ENCODE measurements at places on chromosomes 5 and 9.
A peak's percentile ranks its signal among the peaks of the same experiment; 100 is the strongest.

GRCh38 chr9:72132052-72132451, 17.2 kb upstream of the GDA start:
- DNase-seq = no peak

DNA sequence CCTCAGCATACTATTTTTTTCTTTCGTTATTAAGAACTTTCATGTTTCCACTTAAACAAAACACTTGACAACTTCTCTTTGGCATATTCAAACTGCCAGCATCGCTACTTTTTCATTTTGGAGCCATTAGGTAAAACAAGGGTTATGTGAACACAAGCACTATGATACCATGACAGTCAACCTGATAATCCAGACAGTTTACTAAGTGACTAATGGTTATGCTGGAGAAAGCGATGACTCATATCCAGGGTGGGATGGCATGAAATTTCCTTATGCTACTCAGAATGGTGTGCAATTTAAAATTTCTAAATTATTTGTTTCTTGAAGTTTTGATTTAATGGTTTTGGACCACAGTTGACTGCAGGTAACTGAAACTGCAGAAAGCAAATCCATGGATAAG, 29.9 kb upstream of the PRSS3 start:
- no peak for DNase-seq

DNA sequence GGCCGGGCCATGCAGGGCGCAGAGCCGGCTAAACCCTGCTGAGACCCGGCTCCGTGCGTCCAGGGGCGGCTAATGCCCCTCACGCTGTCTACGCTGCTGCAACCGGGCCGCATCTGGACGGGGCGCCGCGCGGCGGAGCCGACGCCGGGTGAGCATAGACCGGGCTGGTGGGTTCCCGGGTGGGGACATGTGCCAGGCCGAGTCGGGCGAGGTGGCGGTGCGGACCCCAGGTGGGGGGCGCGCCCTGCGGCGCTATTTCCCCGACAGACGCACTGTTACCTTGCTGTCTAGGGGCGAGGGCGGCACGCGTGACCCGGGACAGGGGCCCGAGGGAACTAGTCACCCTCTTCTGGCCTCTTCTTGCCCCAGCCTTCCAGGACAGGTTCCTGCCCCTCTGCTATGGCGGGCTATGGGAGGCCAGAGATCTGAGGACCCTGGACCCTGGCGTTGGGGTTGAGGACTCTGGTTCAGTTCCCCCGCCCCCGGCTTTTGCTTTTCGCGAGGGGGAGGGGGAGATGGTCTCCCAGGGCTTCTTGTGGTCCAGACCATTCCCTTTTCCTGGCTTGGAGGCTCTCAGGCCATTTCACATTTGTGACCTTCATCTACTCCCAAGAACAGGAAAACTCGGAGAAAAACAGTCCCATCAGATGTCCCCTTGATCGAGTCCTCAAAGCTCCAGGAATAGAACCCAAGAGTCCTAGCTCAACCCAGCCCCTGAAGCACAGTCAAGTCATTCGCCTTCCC, 536 bp downstream of the SLC27A4 start:
- DNase-seq = no peak

DNA sequence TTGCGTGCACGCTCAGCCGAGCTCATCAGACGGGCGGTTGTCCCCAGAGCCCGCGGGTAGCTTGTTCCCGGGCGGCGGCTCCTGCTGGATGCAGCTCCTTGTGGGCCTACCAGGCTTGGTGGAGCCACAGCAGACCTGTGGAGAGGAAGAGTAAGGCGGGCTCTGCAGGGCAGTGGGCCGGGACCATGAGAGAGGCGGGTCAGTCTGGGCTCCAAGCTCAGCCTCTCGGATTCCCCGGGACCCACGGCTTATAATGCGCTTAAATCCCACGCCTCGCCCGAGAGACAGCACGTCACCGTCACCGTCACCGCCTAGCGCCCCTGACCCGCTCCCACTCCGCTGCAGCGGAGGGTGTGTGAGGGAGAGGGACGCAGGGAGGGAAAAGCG, 1.9 kb upstream of the ANKRD18A start:
- peak; percentile 36 for DNase-seq

GRCh38 chr5:133072021-133072420, 20.2 kb downstream of the HSPA4 start:
- DNase-seq = no peak

DNA sequence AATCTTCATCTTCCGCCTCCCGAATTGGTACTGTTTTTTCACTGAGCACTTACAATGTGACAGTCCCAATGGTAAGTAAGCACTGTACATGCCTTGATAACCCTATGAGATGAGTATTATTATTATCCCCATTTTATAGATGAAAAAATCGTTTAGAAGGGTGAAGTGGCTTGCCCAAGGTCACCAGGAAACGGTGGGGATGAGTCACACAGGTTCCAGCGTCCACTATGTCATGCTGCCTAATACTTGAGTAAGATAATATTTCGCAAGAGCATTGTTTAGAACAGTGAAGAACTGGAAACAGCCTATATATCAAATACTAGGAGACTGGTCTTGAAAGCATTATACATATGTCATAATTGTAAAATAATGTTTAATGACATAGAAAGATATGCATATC, 12.9 kb downstream of the HAND1 start:
- DNase-seq = no peak

DNA sequence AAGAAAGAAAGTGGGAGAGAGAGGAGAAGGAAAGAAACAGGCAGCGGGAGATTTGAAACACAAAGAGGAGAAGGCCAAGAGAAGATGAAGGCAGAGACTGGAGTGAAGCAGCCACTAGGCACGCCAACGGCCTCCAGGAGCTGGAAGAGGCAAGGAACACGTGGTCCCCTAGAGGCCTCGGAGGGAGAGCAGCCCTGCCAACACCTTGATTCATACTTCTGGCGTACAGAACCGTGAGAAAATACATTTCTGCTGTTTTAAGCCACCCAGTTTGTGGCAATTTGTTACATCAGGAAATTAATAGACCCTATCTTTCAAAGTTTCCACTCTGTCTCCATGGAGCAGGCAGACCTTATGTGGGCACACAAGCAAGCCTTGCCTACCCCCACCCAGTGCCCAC, 133.4 kb downstream of the ACTL7B start:
- DNase-seq = no peak

- DNase-seq = peak; percentile 67
These were observed 8.7 kb upstream of the AGPAT2 start for GRCh38 chr9:136695955-136696354.

DNA sequence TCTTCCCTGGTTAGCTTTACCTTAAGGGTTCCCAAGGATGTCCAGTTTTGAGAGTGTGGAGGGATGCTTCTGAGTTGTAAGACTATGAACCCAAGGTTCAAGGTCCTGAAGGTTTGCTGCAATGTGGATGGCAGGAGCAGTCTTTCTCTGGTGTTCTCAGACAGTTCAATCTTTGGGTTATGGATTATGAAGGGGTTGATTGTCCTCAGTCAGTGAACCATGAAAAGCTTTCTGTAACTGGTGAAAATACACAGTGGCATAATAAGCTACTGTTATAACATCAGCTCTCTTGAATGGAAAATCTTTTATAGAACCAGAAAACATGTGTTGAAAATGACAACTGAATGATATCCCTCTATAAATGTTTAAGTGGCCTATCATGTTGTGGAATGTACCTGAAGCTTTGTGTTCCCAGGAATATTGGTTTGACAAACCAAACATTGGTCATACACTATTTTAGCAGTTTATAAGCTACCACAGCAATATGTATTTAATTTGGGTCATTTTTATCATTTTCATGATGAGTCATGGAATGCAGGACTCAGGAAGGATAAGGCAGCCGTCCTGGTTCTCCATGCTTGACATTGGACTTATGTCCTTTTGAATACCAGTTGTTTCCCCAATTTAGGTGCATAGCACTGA, 1041.8 kb upstream of the ARRDC3 start:
- no peak for DNase-seq

DNA sequence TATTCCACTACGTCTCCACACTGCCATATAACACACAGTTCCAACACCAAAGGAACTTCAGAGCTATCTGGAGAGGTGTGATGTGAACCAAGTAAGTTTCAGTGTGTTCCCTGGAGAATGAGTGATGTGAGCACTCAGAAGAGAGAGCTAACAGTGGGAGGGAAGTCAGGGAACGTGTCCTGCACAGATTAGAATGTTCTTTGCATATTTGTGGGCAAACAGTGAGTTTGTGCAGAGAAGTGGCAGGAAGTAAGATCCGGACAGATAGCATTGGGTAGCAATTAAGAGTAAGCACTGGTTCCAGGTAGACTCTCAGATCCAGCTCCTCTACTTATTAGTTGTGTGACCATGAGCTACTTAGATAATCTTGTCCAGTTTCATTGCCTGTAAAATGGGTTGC, 206.4 kb downstream of the PDZD2 start:
- no peak for DNase-seq

DNA sequence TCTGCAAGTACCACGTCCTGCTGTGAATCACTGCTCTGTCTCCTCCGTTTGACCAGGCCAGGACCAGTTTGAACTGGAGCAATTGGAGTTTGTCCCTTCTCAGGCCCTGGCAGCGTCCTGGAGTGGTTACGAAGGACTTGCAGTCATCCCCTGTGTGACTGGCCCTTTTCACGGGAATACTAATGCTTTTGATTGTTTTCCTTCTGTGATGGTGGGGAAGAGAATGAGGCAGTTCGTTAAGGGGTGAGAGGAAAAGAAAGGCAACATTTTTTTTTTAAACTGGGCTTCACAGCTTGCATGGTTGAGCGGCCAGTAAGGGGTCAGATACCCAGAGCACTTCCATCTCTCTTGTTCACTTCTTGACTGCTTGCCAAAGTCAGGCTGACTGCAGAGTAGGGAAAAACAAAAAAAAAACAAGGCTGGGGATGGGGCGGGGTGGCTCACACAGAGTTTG, 153.5 kb upstream of the STK32A start:
- DNase-seq = no peak

DNA sequence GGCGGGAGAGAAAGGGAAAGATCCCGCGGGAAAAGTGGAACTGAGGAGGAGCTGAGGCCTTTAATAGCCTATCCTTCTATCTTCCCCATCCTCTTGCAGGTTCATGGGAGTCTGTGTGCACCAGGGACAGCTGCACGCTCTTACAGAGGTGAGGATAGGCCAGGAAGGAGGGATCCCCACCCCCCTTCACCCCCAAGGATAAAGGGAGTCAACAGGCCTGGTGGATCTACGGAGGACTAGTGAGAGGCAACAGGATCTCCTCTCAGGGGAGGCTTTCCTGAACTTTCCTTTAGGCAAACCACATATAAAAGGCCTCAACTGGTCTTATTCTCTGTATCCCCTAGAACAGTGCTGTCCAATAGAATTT, 1.1 kb downstream of the TESK1 start:
- no peak for DNase-seq

DNA sequence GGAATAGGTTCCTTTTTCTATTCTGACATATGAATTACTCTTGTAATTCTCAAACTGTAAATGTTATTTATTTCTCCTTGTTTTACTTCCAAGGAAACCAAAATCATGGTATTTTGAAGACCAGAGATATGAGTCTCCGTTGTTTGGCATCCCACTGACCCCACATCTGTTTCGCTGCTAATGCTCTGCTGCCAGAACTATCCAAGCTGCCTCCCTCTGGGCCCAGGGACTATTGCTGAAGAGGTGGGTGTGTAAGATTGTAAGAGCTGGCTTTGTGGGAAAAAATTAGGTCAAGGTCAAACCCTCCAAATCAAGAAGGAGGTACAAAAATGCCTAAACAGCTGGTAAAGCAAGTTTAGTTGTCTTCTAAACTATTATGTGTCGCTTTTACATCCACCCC, 129.4 kb upstream of the MYO10 start:
- no peak for DNase-seq

DNA sequence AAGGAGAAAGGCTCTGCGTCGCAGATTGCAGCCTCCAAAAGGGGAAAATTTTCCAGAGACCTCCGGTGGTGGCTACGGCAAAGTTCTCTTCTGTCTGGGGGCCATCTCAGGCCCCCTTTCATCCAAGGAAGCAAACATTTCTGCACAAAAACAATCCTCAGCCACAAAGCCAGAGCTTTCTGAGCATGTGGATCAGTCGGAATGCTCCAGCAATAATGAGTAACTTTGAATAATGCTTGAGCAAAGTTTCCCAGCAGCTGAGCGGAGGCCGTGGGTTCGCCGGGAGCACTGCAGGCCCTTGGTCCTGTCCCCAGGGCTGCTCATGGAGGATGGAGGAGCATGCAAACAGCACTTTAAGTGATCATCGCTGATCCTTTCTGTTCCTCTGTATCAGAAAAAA, 60.2 kb upstream of the UNC5A start:
- no peak for DNase-seq

DNA sequence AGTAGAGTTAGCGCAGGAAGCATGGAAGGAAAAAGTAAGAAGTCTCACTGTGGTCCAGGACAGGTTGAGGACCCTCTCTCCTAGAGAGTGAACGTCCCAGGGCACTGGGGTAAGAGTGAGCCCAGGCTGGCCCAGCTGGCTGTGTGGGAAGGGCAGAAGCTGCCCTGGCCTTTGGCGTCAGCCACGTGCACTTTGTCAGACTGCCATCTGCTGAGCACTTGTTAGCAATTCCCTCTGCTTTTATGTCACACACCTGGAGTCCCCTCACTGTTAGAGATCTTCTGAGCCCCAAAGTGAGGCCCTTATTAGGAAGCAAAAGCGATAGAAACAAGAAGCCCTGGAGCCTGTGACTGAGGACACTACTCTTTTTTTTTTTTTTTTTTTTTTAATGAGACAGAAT, 79.1 kb downstream of the UGCG start:
- peak; percentile 51 for DNase-seq

DNA sequence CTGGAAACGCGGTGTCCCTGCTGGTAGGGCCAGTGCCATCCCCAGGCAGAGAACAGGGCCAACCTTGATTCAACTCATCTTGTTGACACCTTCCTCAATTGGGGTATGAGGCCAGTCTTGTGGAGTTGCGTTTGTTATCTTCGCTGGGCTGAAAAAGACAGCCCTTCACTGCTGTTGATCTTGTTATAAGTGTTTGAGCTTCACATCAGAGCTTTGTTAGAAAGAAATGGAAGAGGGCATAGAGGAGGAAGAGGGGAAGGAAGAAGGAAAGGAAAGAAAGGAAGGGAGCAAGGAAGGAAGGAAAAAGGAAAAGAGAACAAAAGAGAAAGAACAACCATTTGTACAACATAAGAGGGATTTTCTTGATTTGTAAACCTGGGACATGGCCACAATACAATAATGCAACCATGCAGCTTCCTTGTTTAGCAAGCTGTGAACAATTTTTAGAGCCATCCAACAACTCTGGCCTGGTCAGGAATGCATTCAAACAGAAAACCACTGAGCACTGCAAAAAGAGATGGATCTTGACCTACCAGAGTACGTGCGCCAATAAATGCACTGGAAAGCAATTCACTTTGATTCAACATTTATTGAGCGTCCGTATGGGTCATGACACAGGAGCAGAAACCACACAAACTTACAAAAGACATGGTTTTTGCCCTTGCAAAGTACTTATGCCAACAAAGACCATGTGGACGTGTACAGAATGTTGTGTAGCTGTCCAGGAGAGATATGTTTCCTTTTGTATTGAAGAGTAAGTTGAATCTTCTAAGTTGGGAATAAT, 152.9 kb downstream of the TLE1 start:
- DNase-seq = no peak

- DNase-seq = no peak
These were observed 34.7 kb downstream of the LMNB1 start for GRCh38 chr5:126811515-126812198.

DNA sequence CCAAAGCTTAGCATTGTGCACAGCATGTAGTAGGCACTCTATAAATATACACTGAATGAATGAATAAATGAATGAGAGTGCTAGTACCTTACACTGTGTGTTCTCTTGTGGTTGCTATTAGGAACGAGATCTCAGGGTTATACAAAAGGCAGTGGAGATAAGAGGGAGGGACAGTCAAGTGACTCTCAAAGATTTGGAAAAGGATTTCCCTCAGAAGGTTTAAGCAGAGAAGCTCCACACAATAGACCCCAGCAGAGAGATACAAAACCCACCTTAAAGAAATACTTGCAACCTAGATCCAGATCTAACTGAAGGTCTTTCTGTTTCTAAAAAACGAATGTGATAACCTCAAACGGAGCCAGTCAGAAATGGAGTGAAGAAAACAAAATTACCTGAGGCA, 11.8 kb upstream of the EFNA5 start:
- DNase-seq = no peak

Measured in DMS153 (cell line).